ENCODE measurements at places on chromosomes 5 and 9. TPM values are rescaled to one million over a fixed set of nuclear protein-coding genes. Genes with fewer than 3 reads are reported as not detected.

Gene SCGB3A2
- not detected for total RNA-seq

Gene HAND1
- not detected for total RNA-seq

Gene PPIC
- total RNA-seq, result not detected

Gene CTXN3
- not detected for total RNA-seq

Gene PAEP
- total RNA-seq, result not detected

Gene SIMC1
- 15.4 TPM for total RNA-seq

Gene TMEM252
- total RNA-seq, result not detected

Gene OR1Q1
- total RNA-seq, result not detected

Gene COMMD10
- total RNA-seq, result 27.6 TPM

Gene POC5
- 6.2 TPM for total RNA-seq

Gene HRCT1
- total RNA-seq, result not detected

Gene DDX4
- total RNA-seq, result not detected

Gene ODF2
- 18.3 TPM for total RNA-seq

Gene GCNT1
- 0.53 TPM for total RNA-seq

Gene SLC6A19
- not detected for total RNA-seq

Gene CMBL
- total RNA-seq, result not detected

Gene PCDHGA1
- total RNA-seq, result not detected

Gene EHMT1
- total RNA-seq, result 80.6 TPM

Gene TMEM174
- not detected for total RNA-seq

Gene EGFLAM
- not detected for total RNA-seq

Gene MARCOL
- not detected for total RNA-seq

Gene UBAP2
- 24.7 TPM for total RNA-seq

Gene FOXI1
- total RNA-seq, result 0.28 TPM

Gene PAX5
- 0.03 TPM for total RNA-seq

Gene SOWAHA
- total RNA-seq, result not detected

Gene IL33
- total RNA-seq, result not detected

Gene ZNF883
- total RNA-seq, result 0.30 TPM

Gene RNF130
- total RNA-seq, result 19.1 TPM

Gene ACOT12
- total RNA-seq, result 0.39 TPM

Gene SLC28A3
- not detected for total RNA-seq

Gene GPR150
- total RNA-seq, result 0.60 TPM

Gene HBEGF
- total RNA-seq, result 4.2 TPM

Gene SLC6A18
- not detected for total RNA-seq

Gene SLC46A2
- not detected for total RNA-seq

Gene CNTLN
- 0.28 TPM for total RNA-seq

Gene ARL15
- total RNA-seq, result 10.6 TPM

Gene OTP
- not detected for total RNA-seq

Gene C5orf46
- not detected for total RNA-seq

Gene TRPM6
- total RNA-seq, result not detected

Gene KYAT1
- total RNA-seq, result 2.8 TPM

Gene FCN2
- total RNA-seq, result not detected

Gene OTULINL
- 60.9 TPM for total RNA-seq

Gene PCDHGB1
- total RNA-seq, result 0.05 TPM

Gene SPATA31C2
- total RNA-seq, result not detected

Gene SAXO1
- total RNA-seq, result 0.19 TPM
